ENCODE measurements at places on chromosomes 16 and 17. TPM values are rescaled to one million over a fixed set of nuclear protein-coding genes. Genes with fewer than 3 reads are reported as not detected.

DNA sequence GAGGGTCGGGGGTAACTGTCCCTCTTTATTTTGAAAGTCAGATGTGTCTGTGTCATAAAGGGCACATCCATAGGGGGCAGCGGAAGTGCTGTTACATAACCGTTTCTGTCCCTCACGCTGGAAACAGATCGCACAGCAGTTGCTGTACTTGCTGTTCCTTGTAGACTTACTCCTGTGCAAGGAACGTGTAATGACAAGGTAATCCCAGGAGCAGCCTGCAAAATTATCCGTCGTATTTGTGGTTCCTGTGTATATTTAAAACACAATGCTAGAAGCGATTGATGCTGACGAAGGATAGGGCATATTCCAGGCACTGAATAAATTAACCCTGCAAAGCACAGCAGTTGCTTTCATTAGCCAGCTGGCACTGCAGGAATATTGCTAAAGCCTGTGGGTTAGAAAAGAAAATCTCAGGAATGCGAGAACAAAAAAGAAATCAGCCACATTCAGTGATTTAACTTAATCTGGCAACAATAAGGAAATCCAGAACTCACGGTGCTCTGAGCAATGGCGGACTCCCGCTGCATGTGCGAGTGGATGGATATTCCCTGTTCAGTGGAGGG is 76.2 kb downstream of the SPECC1 start:
- DNase-seq: no peak

- no peak for DNase-seq
Measured at GRCh38 chr16:17213974-17214373, 256.8 kb downstream of the XYLT1 start.

GRCh38 chr16:85502357-85502756 is 110.8 kb upstream of the GSE1 start:
- no peak for DNase-seq

The ASB16 gene
- 0.30 TPM for total RNA-seq

DNA sequence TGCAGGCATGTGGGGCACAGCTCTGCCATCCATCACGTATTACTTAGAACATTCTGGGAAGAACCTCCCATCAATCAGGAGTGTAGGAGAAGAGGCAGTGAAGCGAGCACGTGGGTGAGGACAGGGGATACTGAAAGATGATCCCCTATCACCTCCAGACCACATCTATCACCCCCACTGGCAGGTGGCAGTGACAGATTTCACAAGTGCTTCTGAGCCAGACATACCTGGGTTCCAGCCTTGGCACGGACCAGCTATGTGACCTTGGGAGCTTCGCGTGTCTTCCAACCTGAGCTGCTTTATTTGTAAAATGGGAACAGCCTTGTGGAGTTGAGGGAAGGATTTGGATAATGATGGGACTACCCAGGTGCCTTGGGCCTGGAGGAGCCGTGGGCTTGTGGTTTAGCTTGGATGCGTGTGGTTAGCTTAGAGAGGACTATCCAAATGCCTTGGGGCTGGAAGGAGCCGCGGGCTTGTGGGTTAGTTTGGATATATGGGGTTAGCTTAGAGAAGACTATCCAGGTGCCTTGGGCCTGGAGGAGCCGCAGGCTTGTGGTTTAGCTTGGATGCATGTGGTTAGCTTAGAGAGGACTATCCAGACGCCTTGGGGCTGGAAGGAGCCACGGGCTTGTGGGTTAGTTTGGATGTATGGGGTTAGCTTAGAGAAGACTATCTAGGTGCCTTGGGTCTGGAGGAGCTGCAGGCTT is 206.4 kb downstream of the ENGASE start:
- DNase-seq: no peak

Measured in activated CD4-positive, alpha-beta T cell treated with anti-CD3 and anti-CD28 coated beads, Interleukin-2, amount 10 ng/mL, durations not matched to agents 7 days and 5 days (primary cell).